LHCN-M2 (cell line): ENCODE measurements at places on chromosomes 12 and 14. TPM values are rescaled to one million over a fixed set of nuclear protein-coding genes. Genes with fewer than 3 reads are reported as not detected.

RBP5 gene
- not detected in 2 replicates for total RNA-seq

PRH2 gene
- 1.0 TPM in 1 of 2 replicates, not detected in the other for total RNA-seq

SBNO1 gene
- total RNA-seq: 29.7 and 32.1 TPM in 2 replicates

SMIM41 gene
- not detected in 2 replicates for total RNA-seq

GRCh38 chr12:104180374-104180773, 35.2 kb upstream of the TXNRD1 start:
- DNase-seq: no peak

- no peak for DNase-seq
These were observed 23.0 kb downstream of the ZBTB39 start for GRCh38 chr12:56983386-56983785.

DNA sequence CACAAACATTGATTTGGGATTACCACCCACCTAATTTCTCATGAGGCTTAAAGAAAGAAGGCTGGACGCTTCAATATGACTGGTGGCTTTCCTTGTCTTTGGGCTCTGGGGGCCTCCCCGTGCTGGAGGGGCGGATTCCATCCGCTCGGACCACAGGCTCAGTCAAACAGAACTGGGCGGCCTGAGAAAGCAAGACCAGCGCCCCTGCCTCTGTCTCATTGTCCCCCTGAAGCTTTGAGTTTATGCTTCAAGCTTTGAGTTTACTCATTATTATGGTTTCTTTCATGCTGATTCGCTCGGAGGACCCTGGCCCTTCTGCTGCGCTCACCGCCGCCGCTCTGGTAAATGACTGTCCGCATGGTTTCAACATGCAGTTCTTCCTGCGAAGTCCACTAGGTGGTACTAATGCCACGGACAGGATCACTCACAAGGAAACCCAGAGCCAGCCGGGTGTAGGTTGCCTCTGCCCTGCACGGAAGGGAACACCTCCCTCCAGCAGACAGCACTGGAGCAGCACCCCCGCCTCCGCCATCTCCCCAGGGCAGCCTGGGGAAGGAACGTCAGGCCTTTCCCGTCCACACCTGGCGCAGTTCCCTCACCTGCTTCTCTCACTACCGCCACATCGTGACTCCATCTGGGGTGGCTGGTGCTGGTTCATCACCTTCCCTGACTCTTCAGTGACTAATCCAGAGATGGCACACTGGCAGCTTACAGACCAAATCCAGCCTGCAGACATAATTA, 13.2 kb upstream of the TIGAR start:
- DNase-seq: peak; percentile 62

- no peak for DNase-seq
These were observed 560.0 kb downstream of the SNAPC1 start for GRCh38 chr14:62322216-62322615.

GRCh38 chr14:70651522-70651921, 9.8 kb downstream of the TTC9 start:
- DNase-seq: no peak

DNA sequence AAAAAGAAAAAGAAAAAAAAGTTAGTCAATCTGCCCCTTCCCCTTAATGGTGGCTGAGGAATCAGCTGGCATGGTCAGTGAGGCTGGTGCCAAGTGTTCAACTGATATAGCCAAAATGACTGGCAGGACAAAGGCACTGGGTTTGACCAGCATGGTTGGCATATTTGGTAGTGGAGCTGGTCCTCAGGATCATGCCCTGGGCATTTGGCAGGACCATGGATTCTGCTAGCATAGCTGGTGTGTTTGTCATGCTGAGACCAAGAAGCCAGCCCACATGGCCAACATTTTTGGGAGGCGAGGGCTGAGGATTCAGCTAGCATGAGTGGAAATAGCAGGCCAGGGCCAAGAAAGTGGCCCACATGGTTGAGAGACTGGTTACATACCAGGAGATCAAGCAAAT, 136.5 kb downstream of the FBXL14 start:
- DNase-seq: peak; percentile 80

DNA sequence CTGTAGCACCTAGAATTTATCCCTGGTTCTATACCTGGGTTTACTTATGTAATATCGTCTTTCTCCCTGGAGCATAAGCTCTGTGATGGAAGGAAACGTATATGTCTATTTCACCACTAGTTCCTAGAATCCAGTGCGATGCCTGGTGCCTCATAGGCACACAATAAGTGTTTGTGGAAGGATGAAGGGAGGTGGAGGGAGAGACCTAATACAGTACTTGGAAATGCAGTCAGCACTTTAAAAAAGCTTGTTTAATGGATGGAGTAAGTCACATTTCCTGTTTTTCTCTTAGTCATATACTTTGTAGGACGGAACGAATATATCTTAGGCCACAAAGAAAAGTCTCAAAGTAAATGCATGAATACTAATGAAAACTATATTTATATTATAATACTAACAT, 186.5 kb upstream of the HMGA2 start:
- no peak for DNase-seq

DNA sequence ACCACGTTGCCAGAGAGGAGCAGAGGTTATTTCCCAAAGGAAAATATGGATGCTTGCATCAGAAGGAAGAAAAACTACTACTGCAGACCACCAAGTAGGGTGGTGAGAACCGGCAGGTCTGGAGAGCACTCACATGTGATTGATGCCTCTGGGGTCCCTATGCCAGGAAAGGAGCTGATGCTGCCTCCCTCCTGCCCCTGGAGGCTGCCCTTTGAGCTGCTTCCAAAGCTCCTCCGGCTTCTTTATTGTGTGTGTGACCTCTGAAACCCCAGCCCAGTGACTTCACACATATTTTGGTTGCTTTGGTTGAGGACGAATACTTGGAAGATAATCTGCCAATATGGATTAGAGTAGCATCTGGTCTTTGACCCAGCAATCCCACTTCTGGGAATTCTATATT, 133.4 kb downstream of the AACS start:
- no peak for DNase-seq

GRCh38 chr12:52633383-52633782, 15.0 kb upstream of the KRT73 start:
- DNase-seq: no peak

DNA sequence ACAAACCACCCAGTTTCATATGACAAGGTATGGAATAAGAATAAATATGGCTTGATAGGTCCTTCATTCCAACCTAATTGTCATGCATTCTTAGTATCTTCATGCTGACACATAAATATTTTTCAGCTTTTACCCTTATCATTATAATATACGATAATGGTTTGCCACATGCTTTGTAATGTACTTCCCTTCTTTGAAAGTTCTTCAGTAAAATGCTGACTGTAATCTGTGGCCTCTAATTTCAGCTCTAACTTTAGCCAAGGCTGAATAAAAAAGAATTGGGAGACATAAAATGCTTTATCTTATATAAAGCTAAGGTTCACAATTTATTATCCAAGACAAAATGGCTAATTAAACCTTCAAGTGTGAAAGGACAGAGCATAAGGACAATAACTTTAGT, 2.6 kb upstream of the MAP4K5 start:
- no peak for DNase-seq
